Activated CD4-positive, alpha-beta T cell treated with anti-CD3 and anti-CD28 coated beads, Interleukin-2, amount 10 ng/mL, durations not matched to agents 7 days and 5 days (primary cell): ENCODE measurements at places on chromosomes 13 and 19.
A peak's percentile ranks its signal among the peaks of the same experiment; 100 is the strongest.

DNA sequence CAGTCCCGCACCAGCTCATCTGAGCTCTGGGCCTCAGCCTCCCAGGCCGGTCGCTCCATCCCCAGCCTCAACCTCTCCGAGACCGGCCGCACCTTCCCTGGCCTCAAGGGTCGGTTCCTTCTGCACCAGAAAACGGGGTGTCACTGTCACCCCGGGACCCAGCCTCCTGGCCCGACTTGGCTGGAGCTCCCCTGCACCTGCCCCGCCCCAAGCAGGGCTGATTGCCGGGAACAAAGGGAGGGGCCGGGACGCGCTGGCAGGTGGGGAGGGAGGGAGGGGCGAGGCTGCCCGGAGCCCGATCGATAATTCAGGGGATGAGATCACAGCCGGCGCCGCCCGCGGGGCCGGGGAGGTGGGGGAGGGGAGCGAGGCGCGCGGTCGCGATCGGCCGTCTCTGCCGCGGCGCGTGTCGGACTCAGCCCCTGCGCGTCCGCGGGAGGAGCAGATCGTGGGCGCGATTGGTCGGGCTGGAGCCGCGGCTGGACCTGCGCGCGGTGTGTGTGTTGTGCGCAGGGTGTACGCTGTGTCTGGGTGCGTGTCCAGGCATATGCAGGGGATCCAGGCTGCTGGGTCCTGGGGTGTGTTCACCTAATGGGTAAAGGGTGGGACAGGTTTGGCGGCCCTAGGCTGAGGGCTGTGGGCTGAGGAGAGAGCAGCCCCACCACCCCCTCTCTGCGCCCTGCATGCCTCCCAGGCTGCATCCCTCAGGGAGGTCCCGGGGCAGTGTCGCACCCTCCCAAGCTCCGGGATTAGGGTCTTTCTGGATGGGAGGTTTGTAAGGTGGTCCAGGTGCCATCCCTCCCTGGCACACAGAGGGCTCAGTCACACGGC, 1.1 kb upstream of the SHC2 start:
- no peak for DNase-seq

DNA sequence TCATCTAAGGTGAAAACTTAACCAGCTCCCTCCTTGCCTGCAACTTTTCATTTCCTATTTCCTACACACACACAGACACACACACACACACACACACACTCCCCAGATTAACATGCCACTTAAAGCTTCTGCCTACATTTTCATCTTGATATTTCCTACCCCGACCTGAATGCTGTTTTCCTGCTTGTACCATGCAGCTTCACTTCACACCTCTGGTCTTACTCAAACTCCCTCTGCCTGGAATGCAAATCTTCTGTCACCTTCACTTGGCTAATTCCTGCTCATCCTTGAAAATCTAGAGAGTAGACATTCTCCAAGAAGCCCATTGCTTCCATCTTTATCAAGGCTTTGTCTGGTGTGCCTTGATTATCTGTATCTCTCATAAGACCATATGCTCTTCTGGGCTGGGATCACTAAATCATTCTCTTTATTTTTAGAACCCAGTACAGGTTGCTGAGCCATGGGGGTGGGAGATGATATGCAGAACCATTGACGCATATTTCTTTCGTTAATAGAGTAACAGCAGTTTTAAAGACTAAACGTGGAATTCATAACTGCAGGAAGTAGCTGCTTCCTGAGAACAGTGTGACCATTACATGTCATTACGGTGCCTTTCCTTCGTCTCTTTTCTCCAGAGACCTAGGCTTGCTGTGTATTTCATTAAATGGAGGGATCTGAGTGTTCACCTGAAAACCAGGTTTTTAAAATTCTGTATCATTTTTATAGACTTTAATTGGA, 37.7 kb downstream of the CNMD start:
- no peak for DNase-seq

GRCh38 chr19:56217039-56217949, 15.2 kb downstream of the ZSCAN5C start:
- DNase-seq: peak; percentile 7

DNA sequence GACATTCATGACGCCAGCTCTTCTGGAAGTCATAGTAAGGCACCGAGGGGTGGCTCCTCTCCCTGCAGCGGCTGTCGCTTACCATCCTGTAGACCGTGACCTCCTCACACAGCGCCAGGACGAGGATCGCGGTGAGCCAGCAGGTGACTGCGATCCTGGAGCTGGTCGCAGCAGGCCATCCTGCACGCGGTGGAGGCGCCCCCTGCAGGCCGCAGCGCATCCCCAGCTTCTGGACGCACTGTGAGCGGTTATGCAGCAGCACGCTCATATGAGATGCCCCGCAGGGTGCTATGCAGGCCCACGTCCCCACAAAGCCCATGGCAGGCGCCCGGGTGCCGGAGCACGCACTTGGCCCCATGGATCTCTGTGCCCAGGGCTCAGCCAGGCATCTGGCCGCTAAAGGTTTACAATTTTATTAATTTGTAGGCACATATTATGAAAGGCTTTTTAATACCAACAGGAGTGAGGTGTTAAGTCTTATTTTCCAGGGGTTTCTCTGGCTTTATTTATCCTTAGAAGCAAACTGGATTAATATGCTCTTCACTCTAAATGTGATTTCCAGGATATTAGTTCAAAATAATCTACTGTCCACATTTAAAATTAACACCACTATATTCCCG, 35.6 kb upstream of the PSPC1 start:
- DNase-seq: peak; percentile 28

DNA sequence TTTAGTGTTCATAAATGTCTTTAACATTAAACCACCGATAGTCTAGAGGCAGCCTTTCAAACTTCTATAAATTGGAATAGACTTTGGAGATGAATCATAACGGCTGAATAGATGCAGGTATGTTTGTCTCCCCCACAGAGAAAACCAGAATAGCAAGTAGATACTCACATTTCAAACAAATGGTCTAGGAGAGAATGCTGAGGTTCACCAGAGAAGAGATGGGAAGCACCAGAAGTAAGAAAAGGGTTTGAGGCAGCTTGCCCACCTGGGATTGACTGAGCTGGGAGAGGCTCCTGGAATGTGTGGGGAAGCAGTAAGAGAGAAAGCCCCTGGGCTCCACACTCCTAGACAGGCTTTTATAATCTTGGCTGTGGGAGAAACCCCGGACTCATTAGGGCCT, 6.4 kb downstream of the IGFL3 start:
- DNase-seq: no peak
